ENCODE measurements at places on chromosomes 4 and X. TPM values are rescaled to one million over a fixed set of nuclear protein-coding genes. Genes with fewer than 3 reads are reported as not detected.

GRCh38 chr4:138655985-138656384 lies 359.6 kb upstream of the NOCT start:
- no peak for DNase-seq

DNA sequence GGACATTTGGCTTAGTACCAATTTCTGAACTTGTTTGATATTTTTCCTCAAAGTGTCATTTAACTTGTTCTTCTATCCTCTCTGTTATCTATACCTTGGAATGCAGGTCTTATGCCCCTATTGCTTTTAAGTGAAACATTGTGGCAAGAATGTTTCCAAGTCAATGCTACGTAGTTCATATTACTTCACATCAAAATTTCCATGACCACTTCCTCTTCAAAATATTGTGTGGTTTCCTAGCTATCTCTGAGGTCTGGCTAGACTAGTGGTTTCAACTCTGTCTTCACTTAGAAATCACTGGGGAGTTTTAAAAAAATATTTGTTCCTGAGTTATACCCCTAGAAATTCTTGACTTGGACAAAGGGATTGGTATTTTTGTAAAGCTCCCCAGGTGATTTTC lies 20.2 kb upstream of the RASGEF1B start:
- DNase-seq: no peak

GRCh38 chr4:772776-773175 lies 53.2 kb downstream of the CPLX1 start:
- DNase-seq: no peak

DNA sequence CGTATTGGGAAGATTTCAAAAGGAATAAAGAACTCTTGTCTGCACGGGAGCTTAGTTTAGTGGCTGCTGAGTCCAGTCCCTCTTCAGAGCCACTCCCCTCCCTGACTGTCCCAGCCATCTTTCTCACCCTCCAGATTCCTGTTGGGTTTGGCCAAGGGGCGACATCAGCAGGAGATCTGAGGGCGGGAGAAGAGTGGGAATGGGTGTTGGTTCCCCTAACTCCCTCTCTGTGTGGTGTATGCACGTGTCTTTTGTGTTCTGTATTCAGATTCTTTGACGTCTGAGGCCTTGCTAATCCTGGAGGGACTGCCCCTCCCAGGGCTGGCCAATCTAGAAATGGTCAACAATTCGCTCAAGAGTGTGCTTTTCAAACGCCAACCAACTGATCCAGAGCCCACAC lies 37.4 kb downstream of the CYTL1 start:
- no peak for DNase-seq

GRCh38 chr4:24456431-24456830 lies 127.9 kb downstream of the DHX15 start:
- DNase-seq: no peak

DNA sequence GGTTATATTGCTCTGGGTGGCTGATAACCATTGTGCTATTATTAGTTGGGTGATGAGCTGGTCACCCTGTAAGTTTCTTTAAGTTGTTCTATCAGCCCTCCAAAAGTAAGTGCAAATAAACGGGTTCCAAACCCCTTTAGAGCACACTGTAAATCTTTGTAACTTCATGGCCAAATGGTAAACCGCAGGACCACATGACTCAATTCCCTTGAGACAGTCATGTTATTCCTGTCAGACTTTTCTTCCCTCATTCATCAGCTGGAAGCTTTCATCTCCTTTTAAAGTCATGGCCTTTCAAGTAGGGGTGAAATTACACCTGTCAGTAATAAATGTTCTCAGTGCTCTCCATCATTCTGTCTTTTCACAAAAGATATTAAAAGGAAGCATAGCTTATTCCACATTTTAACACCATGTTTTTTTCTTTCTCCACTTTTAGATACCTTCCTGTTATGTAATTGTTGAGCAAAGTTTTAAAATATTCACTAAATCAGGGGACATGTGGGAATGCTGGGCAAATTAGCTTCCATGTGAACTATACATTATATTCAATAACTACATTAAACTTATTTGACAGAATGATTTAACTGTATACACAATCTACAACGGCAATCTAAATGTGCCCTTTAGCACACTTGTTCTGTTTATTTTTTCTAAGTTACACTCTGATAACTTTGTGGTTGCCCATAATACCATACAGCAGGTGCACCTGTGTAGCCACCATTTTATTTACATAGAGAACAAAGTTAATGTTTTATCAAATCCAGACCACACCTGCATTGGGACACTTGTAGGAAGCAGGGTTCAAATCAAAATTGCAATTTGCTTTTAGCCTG lies 275.5 kb downstream of the CFAP299 start:
- DNase-seq: no peak

GRCh38 chr4:8316251-8316771 lies 46.8 kb downstream of the HTRA3 start:
- DNase-seq: no peak

DNA sequence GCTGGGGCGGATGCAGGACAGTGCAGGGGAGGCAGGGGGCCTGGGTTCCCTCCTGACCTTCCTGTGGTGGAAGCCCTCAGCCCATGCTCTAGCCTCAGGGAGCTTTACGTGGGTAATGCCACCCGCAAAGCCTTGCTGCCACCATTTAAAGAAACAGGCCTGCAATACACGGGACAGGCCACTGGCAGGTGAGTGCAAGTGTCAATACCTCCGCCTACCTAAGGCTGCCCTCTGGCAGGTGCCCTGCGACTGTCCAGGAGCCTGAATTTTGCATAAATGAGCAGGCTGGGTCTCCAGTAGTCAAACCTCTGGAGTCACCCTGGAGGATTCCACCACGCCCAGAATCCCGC lies 5.9 kb downstream of the CRMP1 start:
- DNase-seq: no peak

- peak; percentile 2 for DNase-seq
Measured at GRCh38 chrX:115560978-115561604, at the start of gene PLS3. Gene PLS3, plus strand, starts transcription at chrX:115561174. Its CDS starts 49,077 bp downstream, at chrX:115610251.

DNA sequence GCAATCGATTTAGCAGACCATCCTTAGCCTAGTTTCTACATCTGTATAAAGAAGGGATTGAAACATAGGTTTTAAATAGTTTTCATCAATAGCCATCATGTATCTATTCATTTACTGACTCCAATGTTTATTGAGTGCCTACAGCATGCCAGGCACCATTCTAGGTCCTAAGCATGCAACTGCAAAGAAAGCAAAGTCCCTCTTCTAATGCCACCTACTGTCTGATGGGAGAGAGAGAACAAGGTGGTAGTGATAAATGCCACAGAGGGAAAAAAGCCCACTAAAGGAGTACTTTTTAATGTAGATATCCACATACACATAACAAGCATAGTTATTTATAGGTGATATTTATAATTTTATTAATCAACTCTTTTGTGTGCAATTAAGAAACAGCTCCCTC lies 67.6 kb upstream of the PPARGC1A start:
- no peak for DNase-seq

- DNase-seq: no peak
Measured at GRCh38 chr4:119523399-119523798, 105.2 kb downstream of the PDE5A start.

DNA sequence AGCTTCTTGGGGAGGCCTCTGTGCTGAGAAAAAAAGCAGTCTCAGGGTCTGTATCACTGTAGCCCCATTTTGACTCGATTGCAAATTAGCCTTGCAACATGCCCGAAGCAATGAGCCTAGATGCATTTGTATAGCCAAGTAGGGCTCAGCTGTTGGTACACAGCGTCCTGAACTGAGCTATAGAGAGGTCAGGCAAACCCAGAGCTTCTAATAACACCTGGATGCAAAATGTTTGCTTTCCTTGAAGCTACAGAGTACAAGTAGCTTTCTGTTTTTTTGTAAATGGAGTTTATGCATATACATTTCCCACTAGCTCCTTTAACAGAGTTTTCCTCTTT lies 87.8 kb downstream of the PLAC1 start:
- DNase-seq: no peak

- no peak for DNase-seq
Measured at GRCh38 chrX:38796946-38797345, 4.3 kb upstream of the MID1IP1 start.

GRCh38 chr4:46924789-46925529 lies 15.9 kb upstream of the COX7B2 start:
- no peak for DNase-seq

DNA sequence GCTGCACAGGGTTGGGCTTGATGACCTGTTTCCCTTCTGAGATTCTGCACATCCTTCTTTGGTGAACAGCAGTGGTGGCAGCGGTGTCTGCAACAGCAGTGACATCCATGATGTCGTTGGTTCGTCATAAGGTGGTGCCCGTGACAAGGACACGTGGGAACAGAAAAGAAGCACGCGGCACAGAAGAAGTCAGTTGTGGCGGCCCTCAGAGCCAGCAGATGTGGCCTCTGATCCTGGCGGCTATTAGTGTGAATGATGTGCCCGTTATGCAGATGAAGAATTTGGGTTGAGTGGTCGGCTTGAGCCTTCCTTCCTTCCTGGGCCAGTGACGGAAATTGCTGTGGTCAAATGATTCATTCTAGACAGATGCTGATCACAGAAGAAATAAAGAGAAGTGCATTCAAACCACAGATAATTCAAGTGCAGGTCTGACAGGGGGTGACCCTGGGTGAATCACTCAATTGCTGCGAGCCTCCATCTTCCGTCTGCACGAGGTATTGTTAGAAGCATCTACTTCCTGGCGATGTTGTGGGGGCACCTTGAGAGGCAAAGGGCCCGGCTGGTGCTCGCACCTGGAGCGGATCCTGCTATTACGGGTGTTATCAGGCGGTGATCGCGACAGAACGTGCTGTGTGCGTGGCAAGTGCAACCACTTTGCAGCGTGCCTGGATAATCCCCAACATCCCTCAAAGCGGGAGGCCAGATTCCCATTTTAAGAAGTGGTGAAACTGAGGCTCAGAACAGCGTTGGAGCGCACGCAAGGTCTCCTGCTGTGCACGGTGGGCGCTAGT lies 215.2 kb upstream of the PSAPL1 start:
- no peak for DNase-seq

GRCh38 chr4:105644257-105644656 lies 64.2 kb downstream of the INTS12 start:
- no peak for DNase-seq

GRCh38 chr4:74263551-74263950 lies 44.7 kb upstream of the EPGN start:
- no peak for DNase-seq

GRCh38 chrX:39445336-39445735 lies 644.1 kb downstream of the MID1IP1 start:
- no peak for DNase-seq

- no peak for DNase-seq
Measured at GRCh38 chr4:72391281-72391680, 177.7 kb downstream of the ADAMTS3 start.

GRCh38 chrX:78527818-78528217 lies 131.3 kb downstream of the RTL3 start:
- DNase-seq: no peak

- DNase-seq: no peak
Measured at GRCh38 chr4:148162991-148163390, 279.2 kb downstream of the NR3C2 start.

DNA sequence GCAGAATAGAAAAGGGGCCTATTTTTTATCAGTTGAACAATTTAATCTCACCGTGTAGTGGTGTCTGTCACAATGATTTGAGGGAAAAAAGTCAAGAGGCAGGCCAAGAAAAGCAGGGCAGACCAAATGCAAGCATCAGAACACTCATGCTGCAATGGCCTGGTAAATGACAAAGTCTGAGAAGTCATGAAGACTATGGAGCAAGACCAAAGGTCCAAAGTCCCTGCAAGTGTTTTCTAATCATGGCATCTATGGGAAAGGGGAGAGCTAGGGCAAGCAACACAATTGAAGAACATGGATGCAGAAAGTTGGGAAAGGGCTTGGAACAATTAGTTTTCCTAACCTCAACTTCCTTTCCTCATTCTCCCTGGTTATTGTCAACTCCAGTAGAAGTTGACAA lies 147.7 kb upstream of the TLL1 start:
- DNase-seq: no peak

GRCh38 chr4:43330288-43330687 lies 437.8 kb downstream of the GRXCR1 start:
- DNase-seq: no peak

DNA sequence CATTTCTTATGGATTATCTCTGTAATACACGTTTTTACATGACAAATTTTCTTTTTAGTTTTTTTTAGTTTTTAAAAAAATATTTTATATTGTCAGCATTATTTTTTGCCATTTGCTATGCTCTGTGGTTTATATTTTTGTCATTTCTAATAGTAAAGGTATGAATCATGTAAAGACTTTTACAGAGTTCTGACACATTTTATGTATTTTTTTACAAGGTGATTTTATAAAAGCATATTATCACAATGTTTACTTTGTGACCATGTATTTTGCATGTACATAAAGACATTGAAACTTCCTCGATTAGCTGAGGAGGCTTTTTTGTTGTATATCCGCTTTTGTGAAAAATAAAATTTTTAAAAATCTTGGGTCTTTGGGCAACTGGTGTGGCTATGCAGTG lies 1705.1 kb downstream of the PCDH7 start:
- no peak for DNase-seq

- no peak for DNase-seq
Measured at GRCh38 chrX:50161127-50161526, 39.7 kb downstream of the AKAP4 start.

DNA sequence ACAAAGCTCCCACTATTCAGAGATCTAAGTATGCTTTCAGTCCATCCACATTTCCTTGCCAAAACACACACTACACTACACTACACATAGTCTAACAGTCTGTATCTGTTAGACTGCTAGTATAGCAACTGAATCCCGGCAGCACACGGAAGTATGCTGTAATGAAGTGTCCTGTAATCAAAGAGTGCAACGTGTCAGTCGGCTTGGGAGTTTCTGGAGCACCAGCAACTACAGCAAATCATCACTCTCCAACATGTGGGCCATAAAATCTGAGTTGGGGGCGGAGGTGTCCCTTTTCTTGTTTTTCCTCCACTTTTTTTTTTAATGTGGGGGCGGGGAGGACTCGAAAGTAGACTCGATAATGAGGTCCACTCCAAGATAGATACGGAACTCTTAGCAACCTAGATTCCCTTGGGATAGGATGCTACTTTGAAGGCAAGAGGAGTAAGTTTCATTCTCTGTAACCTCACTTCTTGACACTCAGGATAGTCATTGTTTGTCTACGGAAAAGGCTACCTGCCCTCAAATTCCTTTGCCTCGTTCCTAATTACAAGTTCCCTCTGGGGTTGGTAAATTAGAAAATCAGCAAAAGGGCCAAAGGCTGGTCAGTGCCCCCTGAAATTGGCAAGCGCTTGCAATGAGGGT lies 722 bp downstream of the SLC10A7 start:
- DNase-seq: no peak

- DNase-seq: no peak
Measured at GRCh38 chrX:56812515-56813105, 83.6 kb downstream of the NBDY start.

The VMA21 gene
- total RNA-seq: 38.6 TPM

The SSX2 gene
- total RNA-seq: not detected

The TNIP3 gene
- total RNA-seq: 0.15 TPM

The SHOX gene
- total RNA-seq: not detected

The EXOC1 gene
- 43.7 TPM for total RNA-seq

The NAT8L gene
- not detected for total RNA-seq
